ENCODE measurements at places on chromosomes 11 and 22.

GRCh38 chr11:75356613-75357012 lies 5.2 kb upstream of the ARRB1 start:
- no peak for DNase-seq

DNA sequence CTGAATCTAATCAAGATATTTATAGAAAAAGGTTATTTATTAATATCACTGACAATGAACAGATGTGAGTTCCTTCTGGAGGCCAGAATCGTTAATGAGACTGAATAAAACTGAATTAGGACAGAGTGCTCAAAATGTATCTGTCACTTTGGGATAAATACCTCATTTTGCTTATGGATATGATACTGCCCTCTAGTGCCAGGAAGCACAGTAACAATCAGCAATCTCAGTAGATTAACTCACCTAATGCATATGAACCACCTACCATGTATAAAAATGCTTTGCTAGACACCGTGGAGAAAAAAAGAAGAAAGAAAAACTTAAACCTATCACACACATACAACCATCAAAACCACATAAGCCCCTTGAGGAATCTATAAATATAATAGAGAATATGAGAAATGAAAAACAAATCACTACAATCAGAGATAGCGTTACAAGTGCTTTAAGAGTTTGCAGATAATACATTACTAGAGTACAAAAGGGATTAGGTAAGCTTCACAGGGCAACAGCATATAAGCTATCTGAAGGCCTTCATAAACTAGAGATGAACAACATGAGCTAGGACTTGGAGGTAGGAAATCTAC lies 117.4 kb downstream of the SGSM3 start:
- no peak for DNase-seq

DNA sequence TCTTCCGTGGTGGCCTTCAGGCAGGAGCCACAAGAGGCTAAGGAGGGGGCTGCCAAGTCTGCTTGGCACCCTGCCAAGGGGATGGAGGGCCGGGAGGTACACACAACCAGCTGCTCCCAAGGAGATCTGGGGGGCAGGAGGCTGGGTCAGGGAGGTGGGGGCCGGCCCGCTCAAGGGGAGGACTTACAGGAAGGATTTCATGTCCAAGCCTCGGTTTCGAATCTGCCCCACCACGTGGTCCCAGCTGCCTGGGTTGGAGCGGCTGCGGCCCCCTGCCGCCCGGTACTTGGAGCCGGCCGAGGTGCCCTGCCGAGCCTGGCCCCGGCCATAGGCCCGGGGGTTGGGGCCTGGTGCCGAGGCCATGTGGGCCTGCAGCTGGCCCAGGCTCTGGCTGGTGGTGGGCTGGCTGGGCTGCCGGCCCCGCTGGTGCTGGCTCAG lies 33.5 kb downstream of the LRRC10B start:
- no peak for DNase-seq

GRCh38 chr22:39434721-39435120 lies 22.1 kb upstream of the MGAT3 start:
- no peak for DNase-seq

- DNase-seq = no peak
These were observed 83.6 kb downstream of the FDX1 start for GRCh38 chr11:110513259-110513801.

GRCh38 chr11:66479394-66480116 lies 679 bp upstream of the DPP3 start:
- DNase-seq = peak; percentile 60

GRCh38 chr22:49392841-49393510 lies 434.7 kb downstream of the BRD1 start:
- DNase-seq = no peak

DNA sequence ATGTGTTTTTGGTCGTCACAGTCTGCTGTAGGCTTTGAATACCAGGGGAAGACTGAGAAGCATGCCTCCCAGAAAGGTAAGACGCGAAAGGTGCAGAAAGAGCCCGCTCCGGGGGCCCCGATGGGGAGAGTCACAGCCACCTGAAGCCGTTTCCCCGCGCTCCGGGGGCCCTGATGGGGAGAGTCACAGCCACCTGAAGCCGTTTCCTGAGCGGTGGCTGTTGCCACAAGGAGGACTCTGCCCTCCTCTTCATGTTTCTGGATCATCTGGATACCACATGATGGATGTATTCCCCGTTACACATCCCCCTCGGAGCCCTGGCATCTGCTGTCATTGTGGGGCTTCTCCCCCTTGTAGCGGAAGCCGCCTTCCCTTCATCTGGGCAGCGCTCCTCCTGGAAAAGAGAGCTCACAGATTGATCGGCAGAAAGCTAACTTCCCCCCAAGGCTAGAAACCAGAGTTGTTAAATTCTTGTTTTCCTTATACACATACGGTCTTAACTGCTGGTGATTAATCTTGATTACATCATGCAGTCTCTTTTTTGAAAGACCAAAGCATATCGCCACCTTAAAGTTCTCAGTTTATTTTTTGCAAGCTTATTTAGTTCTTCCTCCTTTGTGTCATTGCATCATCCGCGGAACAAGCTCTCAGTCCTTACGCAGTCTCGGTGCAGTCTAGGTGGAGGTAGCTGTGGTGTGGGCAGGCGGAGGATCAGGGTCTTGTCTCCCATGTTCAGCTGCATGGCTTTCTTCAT lies 17.5 kb downstream of the CTTN start:
- DNase-seq = no peak

- DNase-seq = peak; percentile 56
These were observed 7.8 kb downstream of the KIRREL3 start for GRCh38 chr11:126992804-126993111.

- DNase-seq = no peak
These were observed 163.7 kb downstream of the LARGE1 start for GRCh38 chr22:33756508-33756949.

DNA sequence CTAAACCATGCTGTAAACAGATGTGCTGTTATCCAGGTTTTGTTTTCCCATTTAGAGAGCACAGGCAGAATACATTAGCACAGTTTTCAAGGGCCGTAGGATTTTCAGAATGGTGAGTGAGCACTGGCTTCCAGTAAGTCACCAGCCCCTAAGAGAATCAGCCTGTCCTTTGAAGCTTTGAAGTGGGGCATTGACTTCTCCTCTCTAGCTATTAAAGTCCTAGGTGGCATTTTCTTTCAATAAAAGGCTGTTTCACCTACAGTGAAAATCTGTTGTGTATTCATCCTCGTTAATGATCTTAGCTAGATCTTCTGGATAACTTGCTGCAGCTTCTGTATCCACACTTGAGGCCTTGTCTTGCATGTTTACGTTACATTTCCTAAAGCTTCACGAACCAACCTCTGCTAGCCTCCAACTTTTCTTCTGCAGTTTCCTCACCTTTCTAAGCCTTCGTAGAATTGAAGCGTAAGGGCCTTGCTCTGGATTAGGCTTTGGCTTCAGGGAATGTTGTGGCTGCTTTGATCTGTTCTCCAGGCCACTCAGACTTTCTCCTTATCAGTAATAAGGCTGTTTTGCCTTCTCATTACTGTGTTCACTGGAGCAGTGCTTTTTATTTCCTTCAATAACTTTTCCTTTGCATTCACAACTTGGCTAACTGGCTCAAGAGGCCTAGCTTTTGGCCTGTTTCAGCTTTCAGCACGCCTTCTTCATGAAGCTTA lies 15.5 kb downstream of the CECR2 start:
- no peak for DNase-seq

- peak; percentile 29 for DNase-seq
These were observed 57.8 kb downstream of the PPFIBP2 start for GRCh38 chr11:7571640-7572000.

- peak; percentile 80 for DNase-seq
These were observed 4.8 kb downstream of the CNIH2 start for GRCh38 chr11:66282468-66283455.

DNA sequence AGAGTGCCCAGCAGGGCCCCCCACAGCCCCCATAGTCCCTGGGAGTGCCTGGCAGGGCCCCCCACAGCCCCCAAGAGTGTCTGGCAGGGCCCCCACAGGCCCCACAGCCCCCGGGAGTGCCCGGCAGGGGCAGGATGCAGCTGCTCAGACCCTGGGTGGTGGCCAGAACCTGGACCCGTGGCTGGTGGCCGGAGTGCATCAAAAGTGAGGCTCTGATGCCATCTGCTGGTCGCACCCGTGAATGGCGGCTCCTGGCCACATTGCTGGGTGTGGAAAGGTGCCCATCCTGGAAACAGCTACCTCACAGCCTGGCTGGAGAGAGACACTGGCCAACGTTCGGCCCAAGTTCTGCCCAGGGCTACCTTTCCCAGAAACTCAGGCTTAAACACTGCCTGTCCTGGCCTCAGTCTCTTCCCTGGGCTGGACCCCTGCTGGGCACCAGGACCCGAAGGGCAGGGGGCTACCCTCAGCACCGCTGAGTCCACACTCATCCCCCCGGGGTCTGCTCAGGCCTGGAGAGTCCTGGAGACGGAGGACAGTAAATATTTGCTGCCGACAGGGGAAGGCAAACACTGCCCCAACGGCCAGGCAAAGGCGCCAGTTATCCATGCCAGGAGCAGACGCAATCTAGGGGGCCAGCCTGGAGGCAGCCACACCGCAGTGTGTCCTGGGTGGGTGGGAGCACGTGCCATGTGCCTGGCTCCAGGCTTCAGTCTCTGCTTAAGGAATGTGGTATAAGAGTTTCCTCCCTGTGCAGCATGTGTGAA lies 4.4 kb downstream of the INS start:
- DNase-seq = peak; percentile 41

DNA sequence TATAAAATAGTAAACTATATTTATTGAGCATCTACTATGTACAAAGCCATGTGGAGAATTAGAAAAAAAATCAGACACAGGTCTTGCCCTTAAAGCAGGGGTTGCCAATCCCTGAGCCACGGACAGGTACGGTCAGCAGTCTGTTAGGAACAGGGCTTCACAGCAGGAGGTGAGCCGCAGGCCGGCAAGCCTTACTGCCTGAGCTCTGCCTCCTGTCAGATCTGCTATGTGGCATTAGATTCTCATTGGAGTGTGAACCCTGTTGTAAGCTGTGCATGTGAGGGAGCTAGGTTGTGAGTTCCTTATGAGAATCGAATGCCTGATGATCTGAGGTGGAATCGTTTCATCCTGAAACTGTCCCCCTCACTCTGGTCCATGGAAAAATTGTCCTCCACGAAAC lies 2.1 kb upstream of the RAG2 start:
- no peak for DNase-seq

DNA sequence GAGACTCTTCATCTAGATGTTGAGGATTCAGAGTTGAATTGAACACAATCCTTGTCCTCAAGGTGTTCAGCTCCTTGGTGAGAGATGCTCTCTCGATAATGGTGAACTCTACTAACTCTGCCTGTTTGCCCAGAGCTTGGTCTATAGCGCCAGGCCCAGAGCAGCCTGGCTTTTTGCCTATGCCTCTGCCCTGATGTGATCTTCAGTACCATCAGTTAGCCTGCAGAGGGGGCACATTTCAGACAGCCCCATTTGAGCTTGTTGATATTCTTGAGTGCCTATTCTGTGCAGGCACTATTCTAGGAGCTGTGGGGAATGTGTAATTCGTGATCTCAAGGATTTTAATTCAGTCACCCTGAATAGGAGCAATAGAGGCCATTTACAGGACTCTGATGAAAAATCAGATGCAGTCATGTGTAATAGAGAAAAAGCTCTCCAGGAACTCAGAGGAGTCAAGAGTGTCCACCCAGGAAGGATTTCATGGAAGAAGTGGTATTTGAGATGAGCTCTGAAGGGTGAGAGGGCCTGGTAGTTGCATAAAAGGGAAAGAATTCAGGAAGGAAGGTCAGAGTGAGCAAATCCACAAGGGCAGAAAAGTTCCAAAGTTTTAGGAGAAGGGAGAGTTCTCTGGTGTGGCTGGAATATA lies 19.3 kb downstream of the GTPBP1 start:
- DNase-seq = no peak

DNA sequence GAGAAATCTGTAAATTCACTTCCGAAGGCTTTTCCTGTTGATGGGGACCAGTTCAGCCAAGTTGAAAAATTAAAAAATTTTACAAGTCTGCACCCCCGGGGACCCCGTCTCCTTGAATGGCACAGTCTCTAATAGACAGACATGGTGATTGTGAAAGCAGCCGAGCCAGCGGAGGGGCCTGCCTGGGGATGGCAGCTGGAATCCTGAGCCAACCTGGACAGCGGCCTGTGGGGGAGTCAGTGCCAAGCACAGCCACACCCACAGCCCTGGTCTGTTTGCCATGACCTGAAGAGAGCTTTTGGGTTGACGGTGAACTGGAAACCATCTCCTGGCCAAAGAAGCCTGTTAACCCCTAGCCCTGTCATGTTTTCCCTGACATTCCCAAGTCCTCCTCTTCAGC lies 64.7 kb downstream of the PARVG start:
- DNase-seq = no peak

DNA sequence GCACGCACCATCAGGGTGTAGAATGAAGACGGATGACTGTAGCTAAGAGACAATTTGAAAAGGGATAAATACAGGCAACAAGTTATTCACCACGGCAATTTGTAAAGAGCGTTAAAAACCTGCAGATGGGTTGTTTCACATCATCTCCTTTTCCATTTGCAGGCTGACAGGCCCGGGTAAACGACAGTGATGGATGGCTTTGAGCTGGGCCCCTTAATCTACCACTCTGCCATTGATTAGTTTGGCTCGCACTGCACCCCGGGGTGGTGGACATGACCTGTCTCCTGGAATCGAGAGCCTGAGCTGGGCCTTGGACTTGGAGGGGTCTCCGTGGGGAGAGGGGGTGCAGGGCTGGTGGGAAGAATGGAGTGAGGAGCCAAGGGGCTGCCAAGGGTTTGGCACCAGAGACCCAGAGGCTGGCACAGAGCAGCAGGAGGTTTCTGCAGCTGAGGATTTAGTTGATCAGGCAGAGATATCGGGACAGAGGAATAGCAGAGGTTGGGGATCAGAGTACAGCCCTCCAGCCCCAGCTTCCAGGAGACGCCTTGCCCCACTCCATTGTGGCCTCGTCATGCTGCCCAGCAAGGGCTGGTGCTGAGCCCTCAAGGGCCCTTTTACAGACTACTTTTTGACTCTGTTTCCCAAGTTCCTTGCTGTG lies 110.6 kb upstream of the NECTIN1 start:
- DNase-seq = no peak

- DNase-seq = no peak
These were observed 118.5 kb downstream of the NAT10 start for GRCh38 chr11:34223907-34224306.

- no peak for DNase-seq
These were observed 42.1 kb upstream of the CRTAM start for GRCh38 chr11:122796128-122796717.

DNA sequence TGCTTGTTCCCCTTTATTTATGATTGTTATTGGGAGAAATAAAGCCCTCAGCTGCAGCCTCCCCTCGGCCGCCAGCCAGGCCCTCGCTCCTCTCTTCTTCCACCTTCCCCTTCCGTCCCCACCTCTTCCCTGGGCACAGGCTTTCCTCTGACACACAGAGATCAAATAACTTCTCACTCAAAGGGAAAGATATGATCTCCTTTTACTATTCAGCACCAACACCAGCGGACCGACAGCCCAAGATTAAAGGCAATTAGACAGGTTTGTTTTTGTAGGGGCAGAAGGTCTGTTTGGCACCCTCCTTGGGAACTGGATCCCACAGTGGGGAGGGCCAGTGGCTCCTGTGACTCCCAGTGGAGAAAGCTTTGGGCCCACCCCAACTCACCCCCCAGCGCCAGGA lies 23.0 kb downstream of the NECTIN1 start:
- DNase-seq = no peak

DNA sequence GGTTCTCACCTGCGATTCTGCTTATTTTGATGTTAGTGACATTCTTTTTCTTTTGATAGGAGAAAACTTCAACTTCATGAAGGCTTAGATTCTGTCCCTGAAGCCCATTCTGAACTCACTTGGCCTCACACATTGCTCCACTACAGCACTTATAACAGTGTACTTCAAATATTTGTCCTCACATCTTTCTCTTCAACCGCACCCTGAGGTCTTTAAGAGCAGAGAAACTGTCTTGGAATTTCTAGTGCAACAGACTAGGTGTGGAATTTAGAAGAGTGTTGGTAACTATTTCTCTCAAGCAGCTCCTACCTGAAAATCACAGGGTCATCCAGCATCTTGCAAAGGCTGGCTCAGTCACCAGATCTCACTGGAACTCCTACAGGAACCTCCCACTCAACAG lies 7.8 kb downstream of the MRGPRX3 start:
- DNase-seq = no peak

All from amniotic stem cell (primary cell).